ENCODE measurements at places on chromosomes 4 and X. TPM values are rescaled to one million over a fixed set of nuclear protein-coding genes. Genes with fewer than 3 reads are reported as not detected.

Gene SPANXN4
- total RNA-seq = not detected

- no peak for DNase-seq
- H3K36me3 ChIP-seq = no peaks in the 10 kb centered on the region
- no peaks in the 10 kb centered on the region for H3K27me3 ChIP-seq
- H3K4me3 ChIP-seq = no peak overlapping the region
These were observed 71.6 kb downstream of the FAM53A start for GRCh38 chr4:1612278-1613098.

Gene CLOCK
- 13.0 TPM for total RNA-seq

- DNase-seq = no peak
- no peaks in the 10 kb centered on the region for H3K27me3 ChIP-seq
- no peak overlapping the region for H3K27ac ChIP-seq
- no peaks in the 10 kb centered on the region for H3K36me3 ChIP-seq
- no peak overlapping the region for H3K4me3 ChIP-seq
- H3K4me1 ChIP-seq = no peaks in the 10 kb centered on the region
These were observed 514.3 kb downstream of the ADGRL3 start for GRCh38 chr4:61714387-61714911.

Gene HTN1
- total RNA-seq = not detected

Gene CSN1S1
- not detected for total RNA-seq

Gene USP26
- total RNA-seq = not detected

Gene HERC5
- total RNA-seq = 3.2 TPM

GRCh38 chrX:64204252-64204651, 1.3 kb downstream of the AMER1 start:
- peak; percentile 23 for DNase-seq
- peaks cover 9% of the 10 kb centered on the region for H3K4me1 ChIP-seq
- no peak overlapping the region for H3K4me3 ChIP-seq
- no peaks in the 10 kb centered on the region for H3K27me3 ChIP-seq
- H3K27ac ChIP-seq = peak overlapping the region; percentile 92

DNA sequence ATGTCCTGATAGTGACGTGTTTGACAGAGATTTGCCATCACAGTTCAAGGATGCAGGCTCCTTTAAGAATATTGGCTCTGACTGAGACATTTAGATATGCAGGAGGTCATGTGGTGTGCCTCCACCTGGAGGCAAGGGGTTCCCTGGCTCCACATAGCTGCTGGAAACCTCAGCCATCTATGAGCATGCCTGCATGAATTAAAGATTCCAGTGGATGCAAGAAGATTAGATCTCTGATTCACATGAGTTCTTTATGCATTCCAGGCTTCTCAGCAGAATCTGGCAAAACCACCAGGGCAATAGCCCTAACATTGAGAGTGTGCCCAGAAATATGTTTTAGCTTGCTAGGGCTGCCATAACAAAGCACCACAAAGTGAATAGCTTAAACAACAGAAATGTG, 298.5 kb upstream of the AADAT start:
- H3K27ac ChIP-seq = no peak overlapping the region
- H3K27me3 ChIP-seq = no peaks in the 10 kb centered on the region
- H3K4me3 ChIP-seq = no peak overlapping the region
- DNase-seq = no peak
- H3K36me3 ChIP-seq = no peaks in the 10 kb centered on the region

DNA sequence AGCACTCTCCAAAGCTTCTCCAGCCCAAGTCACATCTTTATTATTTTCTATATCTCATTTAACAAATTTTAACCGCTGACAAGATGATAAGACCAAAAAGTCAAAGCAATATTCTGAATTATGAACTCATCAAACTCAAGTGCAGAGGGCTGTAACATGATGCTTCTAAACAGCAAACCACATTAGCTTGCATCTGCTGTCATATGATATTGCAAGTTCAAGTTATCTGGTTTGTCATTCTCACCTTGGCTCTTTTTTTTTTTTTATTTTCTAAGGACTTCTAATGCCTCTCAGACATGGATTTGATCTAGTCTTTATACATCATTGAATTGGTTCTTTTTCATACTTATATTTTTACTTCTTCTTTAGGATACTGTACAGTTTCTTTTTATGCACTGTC, 93.4 kb downstream of the SLC10A7 start:
- H3K27me3 ChIP-seq = no peaks in the 10 kb centered on the region
- H3K4me1 ChIP-seq = no peaks in the 10 kb centered on the region
- H3K4me3 ChIP-seq = no peak overlapping the region
- H3K36me3 ChIP-seq = no peaks in the 10 kb centered on the region
- H3K27ac ChIP-seq = no peak overlapping the region
- no peak for DNase-seq

- no peaks in the 10 kb centered on the region for H3K36me3 ChIP-seq
- no peaks in the 10 kb centered on the region for H3K27me3 ChIP-seq
- no peaks in the 10 kb centered on the region for H3K4me1 ChIP-seq
- no peak overlapping the region for H3K27ac ChIP-seq
- no peak overlapping the region for H3K4me3 ChIP-seq
- DNase-seq = no peak
These were observed 110.3 kb upstream of the MAP3K15 start for GRCh38 chrX:19625612-19626011.

DNA sequence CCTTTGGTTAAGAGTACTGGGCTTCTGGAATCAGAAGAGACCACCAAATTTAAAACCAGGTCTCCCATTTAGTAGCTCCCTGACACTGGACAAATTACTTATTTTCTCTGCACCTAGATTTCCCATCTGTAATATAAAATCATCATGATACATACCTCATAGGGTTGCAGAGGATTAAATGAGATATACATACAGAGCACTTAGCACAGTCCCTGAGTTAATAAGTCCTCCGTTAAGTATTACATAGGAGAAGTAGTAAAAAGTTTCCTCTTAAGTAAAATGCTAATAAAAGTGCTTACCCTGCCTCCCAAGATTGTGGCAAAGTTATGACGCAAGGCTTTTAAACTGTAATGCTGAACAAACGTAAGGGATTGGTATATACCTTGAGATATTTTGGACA, 539 bp upstream of the CHIC1 start:
- peak overlapping the region; percentile 29 for H3K4me3 ChIP-seq
- no peaks in the 10 kb centered on the region for H3K36me3 ChIP-seq
- DNase-seq = no peak
- H3K27ac ChIP-seq = no peak overlapping the region

Gene TCEAL1
- total RNA-seq = 9.2 TPM

Gene DRP2
- total RNA-seq = 0.06 TPM

Gene AFM
- total RNA-seq = 0.28 TPM

DNA sequence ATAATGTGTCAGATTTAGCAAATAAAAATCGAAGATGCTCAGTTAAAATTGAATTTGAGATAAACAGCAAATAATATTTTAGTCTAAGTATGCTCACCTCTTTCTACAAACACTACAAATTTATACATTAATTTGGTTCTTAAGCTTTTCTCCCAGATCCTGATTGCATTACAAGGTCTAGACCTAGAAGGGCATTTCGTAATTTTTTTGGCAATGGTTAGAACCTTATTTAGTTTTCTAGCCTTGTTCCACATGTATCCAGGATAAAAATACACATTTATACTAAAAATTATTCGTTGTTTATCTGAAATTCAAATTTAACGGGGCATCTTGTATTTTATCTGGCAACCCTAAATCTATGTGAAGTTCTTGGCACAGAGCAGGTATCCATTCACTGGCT, 2.5 kb upstream of the CDKL5 start:
- DNase-seq = no peak
- H3K4me3 ChIP-seq = no peak overlapping the region
- H3K27me3 ChIP-seq = no peaks in the 10 kb centered on the region
- H3K27ac ChIP-seq = no peak overlapping the region

DNA sequence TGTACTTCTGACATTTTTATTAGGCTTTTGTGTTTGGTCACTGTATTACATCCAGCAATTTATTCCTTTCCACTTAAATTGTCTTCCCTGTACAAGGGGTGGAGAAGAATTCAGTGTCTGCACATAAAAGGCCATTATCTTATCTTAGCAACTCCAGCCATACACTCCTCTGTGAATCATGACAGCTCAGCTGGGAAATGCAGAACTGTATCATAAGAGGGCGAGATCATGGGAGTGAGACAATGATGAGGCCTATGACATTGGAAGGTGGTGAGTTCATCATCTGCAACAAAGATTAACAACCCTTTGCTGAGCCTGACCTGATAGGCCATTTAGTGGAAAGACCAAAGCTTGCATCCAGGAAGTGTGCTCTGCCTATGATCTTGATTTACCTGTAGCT, 33.3 kb downstream of the SLIT2 start:
- H3K4me3 ChIP-seq = no peak overlapping the region
- H3K4me1 ChIP-seq = no peaks in the 10 kb centered on the region
- no peaks in the 10 kb centered on the region for H3K36me3 ChIP-seq
- DNase-seq = no peak

- H3K36me3 ChIP-seq = no peaks in the 10 kb centered on the region
- peak; percentile 12 for DNase-seq
- H3K4me1 ChIP-seq = peaks cover 5% of the 10 kb centered on the region
- peaks cover 6% of the 10 kb centered on the region for H3K27me3 ChIP-seq
These were observed at the start of gene GUCY1A1 for GRCh38 chr4:155666344-155667221. GUCY1A1 (plus strand) TSS chr4:155666848; CDS start chr4:155696868, 30,020 bp downstream.

DNA sequence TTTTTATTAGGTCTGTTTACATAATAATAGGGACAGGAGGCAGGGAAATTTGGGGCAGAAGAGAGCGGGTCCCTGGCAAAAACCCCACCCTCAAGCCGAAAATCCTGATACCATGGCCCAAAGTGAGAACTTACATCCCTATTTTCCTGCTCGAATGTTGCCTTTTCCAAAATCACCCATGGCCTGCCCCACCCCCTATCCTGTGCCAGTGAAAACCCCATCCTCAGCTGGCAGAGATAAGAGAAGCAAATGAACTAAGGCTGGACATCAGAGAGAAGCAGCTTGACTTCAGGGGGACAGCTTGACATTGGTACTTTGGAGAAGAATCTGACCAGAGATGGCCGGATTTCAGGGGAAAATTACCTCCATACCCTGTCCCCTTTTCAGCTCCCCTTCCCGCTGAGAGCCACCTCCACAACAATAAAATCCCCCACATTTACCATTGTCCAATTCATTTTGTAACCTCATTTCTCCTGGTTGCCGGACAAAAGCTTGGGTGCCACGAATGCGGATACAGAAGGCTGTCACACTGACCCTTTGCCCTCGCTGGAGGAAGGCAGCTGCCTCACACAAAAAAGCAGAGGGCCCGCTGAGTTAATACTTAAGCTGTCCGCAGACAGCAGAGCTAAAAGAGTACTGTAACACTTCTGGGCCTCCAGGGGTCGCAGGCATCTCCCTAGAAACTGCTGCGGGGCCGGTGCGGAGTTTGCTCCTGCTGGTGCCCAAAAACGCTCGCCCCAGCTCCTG, 196.2 kb downstream of the SNCA start:
- no peaks in the 10 kb centered on the region for H3K36me3 ChIP-seq
- H3K27me3 ChIP-seq = no peaks in the 10 kb centered on the region
- DNase-seq = peak; percentile 31
- H3K4me1 ChIP-seq = no peaks in the 10 kb centered on the region
- H3K27ac ChIP-seq = no peak overlapping the region

DNA sequence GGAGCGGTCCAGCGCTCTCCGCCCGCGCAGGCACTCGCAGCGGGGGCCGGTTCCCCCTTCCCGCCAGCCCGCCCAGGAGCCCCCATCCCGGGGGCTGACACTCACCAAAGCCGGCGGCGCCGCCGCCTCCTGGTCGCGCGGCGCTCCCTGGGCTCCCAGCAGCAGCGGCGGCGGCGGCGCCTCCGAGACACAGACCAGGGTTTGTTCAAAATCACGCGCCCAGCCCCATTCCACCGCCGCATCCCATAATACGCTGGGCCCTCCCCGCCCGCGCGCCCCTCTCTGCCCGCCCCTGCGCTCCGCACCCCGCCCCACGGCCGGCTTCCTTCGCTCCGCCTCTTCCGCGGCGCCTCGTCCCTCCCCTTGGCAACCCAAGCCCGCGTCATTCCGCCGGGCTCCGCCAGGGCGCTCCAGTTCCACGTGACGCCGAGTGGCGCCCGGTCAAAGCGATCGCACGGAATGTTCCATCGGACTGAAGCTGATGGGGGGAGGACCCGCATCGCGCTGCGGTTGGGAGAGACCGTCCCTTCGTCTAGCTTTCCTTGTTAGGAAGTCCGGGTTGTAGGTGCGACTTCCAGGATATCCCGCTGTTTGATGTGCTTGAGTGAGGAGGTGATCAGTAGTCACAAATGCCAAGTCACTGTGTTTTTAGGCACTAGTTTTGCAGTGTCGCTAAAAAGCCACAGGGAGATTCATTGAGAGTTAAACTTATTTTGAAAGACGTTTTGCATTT, 2.2 kb upstream of the LIN54 start:
- peak overlapping the region; percentile 88 for H3K4me3 ChIP-seq
- H3K4me1 ChIP-seq = peaks cover 4% of the 10 kb centered on the region
- peak; percentile 99 for DNase-seq
- H3K27ac ChIP-seq = peak overlapping the region; percentile 60
- no peaks in the 10 kb centered on the region for H3K27me3 ChIP-seq
- no peaks in the 10 kb centered on the region for H3K36me3 ChIP-seq

Gene CFP
- total RNA-seq = 0.54 TPM

- no peak for DNase-seq
- peak overlapping the region; percentile 45 for H3K27ac ChIP-seq
- no peak overlapping the region for H3K4me3 ChIP-seq
- no peaks in the 10 kb centered on the region for H3K36me3 ChIP-seq
- peaks cover 11% of the 10 kb centered on the region for H3K4me1 ChIP-seq
- H3K27me3 ChIP-seq = no peaks in the 10 kb centered on the region
These were observed 107.7 kb downstream of the SMIM20 start for GRCh38 chr4:26021417-26022345.

- peaks cover 7% of the 10 kb centered on the region for H3K4me1 ChIP-seq
- no peak overlapping the region for H3K27ac ChIP-seq
- no peak overlapping the region for H3K4me3 ChIP-seq
- H3K27me3 ChIP-seq = no peaks in the 10 kb centered on the region
These were observed 108.6 kb downstream of the PPP3CA start for GRCh38 chr4:101238706-101239105.

- no peaks in the 10 kb centered on the region for H3K36me3 ChIP-seq
- DNase-seq = no peak
- H3K4me1 ChIP-seq = peaks cover 9% of the 10 kb centered on the region
- peak overlapping the region; percentile 55 for H3K27ac ChIP-seq
- no peak overlapping the region for H3K4me3 ChIP-seq
These were observed 40.3 kb downstream of the PDGFC start for GRCh38 chr4:156931267-156931666.

Gene TEX13C
- total RNA-seq = not detected

Gene WDR17
- total RNA-seq = 1.9 TPM

DNA sequence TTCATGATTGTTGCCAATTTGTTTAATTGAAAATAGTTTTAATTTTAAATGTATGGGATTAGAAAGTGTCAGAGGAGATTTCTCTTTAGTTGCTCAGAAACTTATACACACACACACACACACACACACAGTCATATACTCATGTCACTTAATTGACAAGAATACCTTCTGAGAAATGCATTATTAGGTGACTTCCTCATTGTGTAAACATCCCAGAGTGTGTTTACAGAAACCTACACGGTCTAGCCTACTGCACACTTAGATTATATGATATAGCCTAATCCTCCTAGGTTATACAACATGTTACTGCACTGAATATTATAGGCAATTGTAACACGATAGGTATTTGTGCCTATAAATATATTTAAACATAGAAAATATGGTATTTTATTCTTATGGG, 1327.4 kb downstream of the FSTL5 start:
- no peaks in the 10 kb centered on the region for H3K4me1 ChIP-seq
- H3K27me3 ChIP-seq = no peaks in the 10 kb centered on the region

All from pancreas (tissue), 10 donors.